ENCODE measurements at places on chromosomes 7 and 10. TPM values are rescaled to one million over a fixed set of nuclear protein-coding genes. Genes with fewer than 3 reads are reported as not detected.

Gene AOC1
- not detected for total RNA-seq

Gene ZCCHC24
- 10.7 TPM for total RNA-seq

Gene HECW1
- 0.28 TPM for total RNA-seq

Gene PSD
- 0.09 TPM for total RNA-seq

Gene CFAP69
- total RNA-seq: 4.8 TPM

Gene TMEM229A
- 0.06 TPM for total RNA-seq

Gene PHKG1
- total RNA-seq: not detected

Gene SLC25A28
- 15.3 TPM for total RNA-seq

Gene AEBP1
- total RNA-seq: 16.7 TPM

Gene PNLIPRP1
- total RNA-seq: not detected

Gene BTBD16
- total RNA-seq: not detected

Gene CNPY1
- not detected for total RNA-seq

Gene SORCS1
- 15.2 TPM for total RNA-seq

Gene HKDC1
- 0.30 TPM for total RNA-seq

Gene DDC
- not detected for total RNA-seq

Gene ATG9B
- total RNA-seq: 1.8 TPM

Gene ERVW-1
- not detected for total RNA-seq

Gene AKR1B15
- not detected for total RNA-seq

Gene SAP25
- total RNA-seq: 1.5 TPM

Gene PNLIP
- total RNA-seq: not detected

Gene JAZF1
- 1.3 TPM for total RNA-seq

Gene HTR7
- not detected for total RNA-seq

Gene C7orf33
- not detected for total RNA-seq

Gene AKR1D1
- 0.28 TPM for total RNA-seq

Gene SPAM1
- total RNA-seq: not detected

Gene ST8SIA6
- 4.4 TPM for total RNA-seq

Gene TAS2R3
- 1.2 TPM for total RNA-seq

Gene GPR26
- not detected for total RNA-seq

Gene PIK3CG
- total RNA-seq: not detected

Gene VAX1
- not detected for total RNA-seq

Gene SNX8
- 15.0 TPM for total RNA-seq

Gene MRPS33
- 25.0 TPM for total RNA-seq

Gene C1QL3
- 0.28 TPM for total RNA-seq

Gene PLXDC2
- total RNA-seq: 30.1 TPM

Gene CCDC126
- total RNA-seq: 9.4 TPM

Gene CHRM2
- total RNA-seq: not detected

Gene PNPLA8
- 33.4 TPM for total RNA-seq
